Naive thymus-derived CD8-positive, alpha-beta T cell (primary cell): ENCODE measurements at places on chromosomes 5 and 9. TPM values are rescaled to one million over a fixed set of nuclear protein-coding genes. Genes with fewer than 3 reads are reported as not detected.

DNA sequence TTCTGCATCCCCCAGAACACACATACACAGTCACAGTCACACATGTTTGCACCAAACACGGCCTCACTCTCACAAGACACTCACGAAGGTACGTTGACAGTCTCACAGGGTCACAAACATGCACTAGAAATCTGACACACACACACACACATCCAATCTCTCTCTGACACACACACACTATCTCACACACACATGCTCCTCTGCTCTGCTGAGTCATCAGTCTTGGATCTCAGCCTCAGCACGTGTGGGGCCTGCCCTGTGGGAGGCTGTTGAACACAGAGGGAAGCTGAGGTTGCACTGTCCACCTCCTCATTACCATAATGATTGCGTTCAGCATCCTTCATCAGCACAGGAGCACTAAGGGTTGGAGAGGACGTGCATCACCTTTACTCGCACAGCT, 188.8 kb downstream of the MTRR start:
- no peak for DNase-seq

DNA sequence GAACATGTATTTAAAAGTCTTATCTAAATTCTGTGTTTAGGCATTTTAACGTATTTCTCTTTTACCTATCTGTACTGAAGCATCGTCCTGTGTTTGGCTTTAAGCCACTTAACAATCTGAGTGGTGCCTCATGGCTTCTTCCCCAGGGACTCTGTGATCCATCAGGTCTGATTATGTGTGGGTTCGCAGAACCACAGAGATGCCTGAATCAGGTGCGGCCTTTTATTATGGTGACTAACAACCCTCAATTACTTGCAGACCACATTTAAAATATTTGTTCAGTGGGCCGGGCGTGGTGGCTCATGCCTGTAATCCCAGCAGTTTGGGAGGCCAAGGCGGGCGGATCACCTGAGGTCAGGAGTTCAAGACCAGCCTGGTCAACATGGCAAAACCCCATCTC, 39.6 kb upstream of the SAP30L start:
- DNase-seq, result no peak

GRCh38 chr9:71363286-71363961, 242.0 kb upstream of the TRPM3 start:
- no peak for DNase-seq

Gene ZNF462
- not detected for total RNA-seq

GRCh38 chr5:161925960-161926359, 78.0 kb downstream of the GABRA1 start:
- no peak for DNase-seq

- DNase-seq, result no peak
These were observed 34.7 kb upstream of the TGFBI start for GRCh38 chr5:135993880-135994636.

DNA sequence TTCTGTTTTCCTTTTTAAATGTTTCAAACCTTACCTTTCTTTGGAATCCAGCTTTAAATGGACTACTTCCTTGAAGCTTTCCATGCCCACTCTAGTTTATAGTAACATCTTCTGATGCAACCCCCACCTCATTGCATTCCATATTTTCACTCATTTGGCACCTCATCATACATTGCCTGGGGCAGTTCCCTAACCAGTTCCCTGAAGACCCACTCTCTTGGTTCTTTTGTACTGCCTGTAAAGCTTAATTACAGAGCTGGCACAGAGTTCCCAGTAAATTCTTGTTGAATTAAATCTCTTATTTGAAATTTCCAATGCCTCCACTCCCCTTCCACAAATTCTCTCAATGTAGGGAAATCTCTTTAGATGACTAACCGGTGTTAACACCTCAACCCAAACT, 257.2 kb downstream of the ARRDC3 start:
- DNase-seq, result no peak

- no peak for DNase-seq
These were observed 55.9 kb upstream of the ERCC6L2 start for GRCh38 chr9:95819636-95820035.

Gene F12
- total RNA-seq, result not detected

- no peak for DNase-seq
These were observed 532.5 kb downstream of the RAB3C start for GRCh38 chr5:59115345-59115744.

- no peak for DNase-seq
These were observed 18.2 kb upstream of the MLANA start for GRCh38 chr9:5872511-5872910.

- no peak for DNase-seq
These were observed 14.1 kb downstream of the BTNL9 start for GRCh38 chr5:181054138-181054537.

GRCh38 chr5:53083927-53084326, 25.6 kb downstream of the MOCS2 start:
- DNase-seq, result no peak

Gene LCN15
- total RNA-seq, result not detected

GRCh38 chr5:79619854-79620253, 7.6 kb downstream of the TENT2 start:
- no peak for DNase-seq

Gene LEAP2
- 4.7 TPM for total RNA-seq

DNA sequence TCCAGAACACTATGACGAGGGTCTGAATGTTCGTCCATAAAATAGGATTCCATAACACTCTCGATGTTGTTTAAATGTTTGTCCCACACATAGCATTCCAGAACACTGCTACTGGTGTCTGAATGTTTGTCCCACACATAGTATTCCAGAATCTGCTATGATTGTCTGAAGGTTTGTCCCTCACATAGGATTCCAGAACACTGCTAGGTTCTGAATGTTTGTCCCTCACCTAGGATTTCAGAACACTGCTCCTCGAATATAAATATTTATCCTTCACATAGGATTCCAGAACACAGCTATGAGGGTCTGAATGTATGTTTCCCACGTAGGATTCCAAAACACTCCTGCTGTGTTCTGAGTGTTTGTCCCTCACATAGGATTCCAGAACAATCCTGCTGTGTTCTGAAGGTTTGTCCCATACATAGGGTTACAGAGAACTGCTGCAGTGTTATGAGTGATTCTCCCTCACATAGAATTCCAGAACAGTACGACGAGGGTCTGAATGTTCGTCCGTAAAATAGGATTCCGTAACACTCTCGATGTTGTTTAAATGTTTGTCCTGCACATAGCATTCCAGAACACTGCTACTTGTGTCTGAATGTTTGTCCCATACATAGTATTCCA, 215.3 kb downstream of the FOXD4L6 start:
- no peak for DNase-seq

DNA sequence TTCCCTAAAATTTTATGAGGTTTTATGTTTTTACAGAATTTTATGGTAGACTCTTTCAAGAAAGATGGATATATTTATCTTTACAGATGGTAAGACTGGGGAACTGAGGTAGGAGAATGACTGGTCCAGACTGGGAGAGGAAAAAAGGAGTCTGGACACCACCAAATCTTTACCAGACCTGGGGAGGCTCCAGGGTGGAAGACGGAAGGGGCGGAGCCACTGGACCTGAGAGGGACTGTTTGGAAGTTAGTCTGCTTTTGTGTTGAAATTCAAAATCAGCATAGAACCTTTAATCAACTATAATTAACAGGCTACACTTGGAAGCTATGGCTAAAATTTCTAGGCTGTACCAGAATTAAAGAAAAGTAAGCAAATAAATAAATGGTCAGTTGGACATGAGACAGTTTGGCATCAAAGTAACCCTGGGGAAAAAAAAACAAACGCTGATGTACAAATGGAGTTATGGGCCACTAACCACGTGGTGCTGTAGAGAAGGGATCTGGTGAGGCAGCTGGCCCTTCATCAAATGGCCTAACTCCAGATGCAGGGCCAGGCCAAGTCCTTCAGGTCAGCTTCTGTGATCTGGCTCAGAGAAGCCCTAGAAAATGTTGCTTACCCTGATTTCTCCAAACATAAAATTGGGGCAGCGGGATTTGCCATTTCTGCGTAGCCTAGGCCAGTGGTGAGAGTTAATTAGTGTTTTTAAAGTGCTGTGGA, 155.1 kb downstream of the ARSB start:
- DNase-seq, result no peak

- DNase-seq, result no peak
These were observed 157.3 kb downstream of the CYLC2 start for GRCh38 chr9:103152473-103152872.

- DNase-seq, result no peak
These were observed 59.0 kb downstream of the MAP1B start for GRCh38 chr5:72166070-72166979.

Gene SPINK7
- not detected for total RNA-seq

DNA sequence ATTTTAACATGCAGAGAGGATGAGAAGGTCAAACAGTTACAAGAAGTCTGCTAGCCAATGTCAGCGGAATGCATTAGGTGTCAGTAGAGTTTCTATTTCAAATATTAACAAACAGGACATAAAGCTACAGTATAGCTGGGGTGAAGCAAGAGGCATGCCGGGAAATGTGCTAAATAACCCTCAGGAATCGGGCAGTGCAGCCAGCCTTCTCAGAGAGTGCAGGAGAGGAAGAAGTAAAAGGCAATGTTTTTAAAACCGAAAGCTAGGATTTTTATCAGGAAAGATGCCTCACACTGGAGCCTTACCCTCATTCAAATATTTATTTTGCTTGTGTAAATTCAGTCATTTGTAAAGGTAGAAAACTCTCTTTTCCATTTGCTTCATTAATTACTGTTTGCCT, 59.1 kb upstream of the SH3GL2 start:
- no peak for DNase-seq

Gene HMMR
- 0.47 TPM for total RNA-seq

GRCh38 chr5:158725297-158725851, 374.3 kb downstream of the EBF1 start:
- DNase-seq, result no peak

- no peak for DNase-seq
These were observed 29.1 kb downstream of the FRMPD1 start for GRCh38 chr9:37679649-37680402.

- DNase-seq, result no peak
These were observed 22.5 kb downstream of the CCDC152 start for GRCh38 chr5:42779083-42779482.

- no peak for DNase-seq
These were observed 27.6 kb downstream of the GFRA3 start for GRCh38 chr5:138246822-138247221.

GRCh38 chr9:87710443-87710842, 15.5 kb upstream of the CTSL start:
- no peak for DNase-seq

DNA sequence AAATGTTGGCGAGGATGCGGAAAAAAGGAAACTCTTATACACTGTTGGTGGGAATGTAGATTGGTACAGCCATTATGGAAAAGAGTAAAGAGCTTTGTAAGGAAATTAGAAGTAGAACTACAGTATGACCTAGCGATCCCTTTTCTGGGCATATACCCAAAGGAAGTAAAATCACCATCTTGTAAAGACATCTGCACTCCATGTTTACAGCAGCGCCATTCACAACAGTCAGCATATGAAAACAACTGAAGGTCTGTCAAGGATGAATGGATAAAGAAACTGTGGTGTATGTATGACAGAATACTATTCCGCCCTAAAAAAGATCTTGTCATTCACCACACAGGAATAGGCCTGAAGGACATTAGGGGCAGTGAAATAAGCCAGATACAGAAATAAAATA, 27.7 kb upstream of the SLC25A51 start:
- no peak for DNase-seq

DNA sequence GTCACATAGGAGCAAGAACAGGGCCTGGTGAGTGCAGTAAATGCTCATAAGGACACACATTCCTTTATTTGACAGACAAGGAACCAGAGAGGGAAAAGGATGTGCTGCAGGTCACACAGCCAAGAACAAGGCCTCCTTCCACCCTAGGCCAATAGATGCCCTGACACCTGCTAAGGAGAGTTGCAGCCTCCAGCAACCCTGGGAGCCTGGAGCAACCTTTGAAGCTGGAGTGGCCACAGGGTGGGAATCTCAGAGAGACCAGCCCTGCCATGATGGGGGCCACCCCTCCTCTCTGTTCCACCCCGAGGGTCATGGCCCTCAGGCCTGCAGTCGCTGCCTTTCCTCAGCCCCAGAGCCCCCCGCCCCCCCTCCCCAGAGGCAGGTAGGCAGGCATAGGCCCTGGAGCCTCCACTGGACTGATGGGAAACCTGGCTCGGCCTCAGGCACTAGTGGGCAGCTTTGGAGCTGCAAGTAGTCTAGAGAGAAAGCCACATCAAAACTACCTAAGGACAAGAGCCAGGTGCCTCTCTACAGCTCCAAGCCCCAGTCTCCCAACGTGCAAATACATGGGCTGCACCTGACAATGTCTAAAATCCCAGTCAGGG, 116.1 kb upstream of the SPOCK1 start:
- DNase-seq, result no peak

DNA sequence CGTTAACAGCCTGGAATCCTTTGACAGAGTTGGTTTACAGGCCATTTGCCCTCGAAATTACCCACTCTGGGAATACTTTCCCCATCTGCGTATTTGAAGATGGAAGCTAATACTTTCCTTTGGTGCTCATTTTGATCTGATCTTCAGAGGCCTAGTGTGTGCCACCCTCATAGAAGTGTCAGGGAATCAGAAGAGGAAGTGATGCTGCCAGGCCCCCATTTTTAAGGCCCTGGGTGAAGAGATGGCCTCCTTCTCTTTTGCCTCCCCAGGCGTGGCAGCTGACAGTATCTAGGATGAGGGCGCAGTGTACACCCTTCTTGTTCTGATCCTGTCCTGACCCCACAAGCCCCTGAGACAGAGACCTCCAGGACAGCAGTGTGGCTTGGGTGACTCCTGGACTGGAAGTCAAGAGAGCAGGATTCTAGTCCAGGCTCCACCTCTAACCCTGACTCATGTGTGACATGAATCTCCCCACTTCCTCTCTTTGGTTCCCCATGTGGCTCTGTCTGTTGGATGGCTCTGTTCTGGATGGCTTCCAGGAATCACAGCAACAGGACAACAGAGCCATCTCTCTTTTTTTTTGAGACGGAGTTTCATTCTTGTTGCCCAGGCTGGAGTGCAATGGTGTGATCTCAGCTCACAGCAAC, 27.8 kb downstream of the CSF1R start:
- no peak for DNase-seq

DNA sequence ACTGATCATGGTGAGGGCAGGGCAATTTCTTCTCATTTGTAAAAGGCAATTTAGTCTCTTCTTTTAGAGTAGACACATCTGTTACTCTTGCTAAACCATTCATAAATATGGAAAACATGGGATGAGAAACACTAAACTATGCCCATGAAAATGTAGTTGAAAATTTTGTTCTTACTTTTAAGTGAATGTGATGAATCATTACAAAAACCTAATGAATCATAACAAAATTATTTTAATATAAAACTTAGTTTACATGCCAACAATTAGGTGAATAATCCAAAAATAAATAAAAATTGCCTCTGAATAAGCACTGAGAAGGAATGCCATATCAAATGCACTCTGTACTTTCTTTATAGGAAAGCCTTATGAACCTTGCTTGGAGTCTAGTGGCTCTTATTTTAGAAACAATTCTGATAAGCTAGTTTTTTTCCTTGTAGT, 297.7 kb upstream of the EFNA5 start:
- no peak for DNase-seq

- DNase-seq, result no peak
These were observed 91.7 kb downstream of the MACROH2A1 start for GRCh38 chr5:135307143-135307903.

DNA sequence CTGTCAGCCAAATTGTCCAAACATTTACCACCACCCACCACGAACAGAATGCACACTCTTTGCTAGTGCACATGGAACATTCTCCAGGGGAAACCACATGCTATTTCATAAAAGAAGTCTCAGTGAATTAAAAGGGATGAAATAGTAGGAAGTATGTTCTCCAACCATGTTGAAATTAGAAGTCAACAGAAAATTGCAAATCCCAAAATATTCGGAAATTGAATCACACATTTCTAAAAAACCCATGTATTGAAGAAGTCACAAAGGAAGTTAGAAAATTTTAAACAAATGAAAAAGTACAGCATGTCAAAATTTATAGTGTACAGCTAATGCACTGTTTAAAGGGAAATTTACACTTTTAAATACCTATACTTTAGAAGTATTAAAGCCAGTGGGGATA, 50.8 kb downstream of the TGFBR1 start:
- no peak for DNase-seq
